ENCODE measurements at places on chromosomes 12 and 14. TPM values are rescaled to one million over a fixed set of nuclear protein-coding genes. Genes with fewer than 3 reads are reported as not detected.

The PRICKLE1 gene
- polyA plus RNA-seq, result 23.6 TPM

The TMCC3 gene
- polyA plus RNA-seq, result not detected

The KRT76 gene
- polyA plus RNA-seq, result not detected

The LMNTD1 gene
- polyA plus RNA-seq, result 0.17 TPM

All from muscle of arm (tissue), 14 donors.